Foreskin melanocyte (primary cell): ENCODE measurements at places on chromosomes 4 and X.

DNA sequence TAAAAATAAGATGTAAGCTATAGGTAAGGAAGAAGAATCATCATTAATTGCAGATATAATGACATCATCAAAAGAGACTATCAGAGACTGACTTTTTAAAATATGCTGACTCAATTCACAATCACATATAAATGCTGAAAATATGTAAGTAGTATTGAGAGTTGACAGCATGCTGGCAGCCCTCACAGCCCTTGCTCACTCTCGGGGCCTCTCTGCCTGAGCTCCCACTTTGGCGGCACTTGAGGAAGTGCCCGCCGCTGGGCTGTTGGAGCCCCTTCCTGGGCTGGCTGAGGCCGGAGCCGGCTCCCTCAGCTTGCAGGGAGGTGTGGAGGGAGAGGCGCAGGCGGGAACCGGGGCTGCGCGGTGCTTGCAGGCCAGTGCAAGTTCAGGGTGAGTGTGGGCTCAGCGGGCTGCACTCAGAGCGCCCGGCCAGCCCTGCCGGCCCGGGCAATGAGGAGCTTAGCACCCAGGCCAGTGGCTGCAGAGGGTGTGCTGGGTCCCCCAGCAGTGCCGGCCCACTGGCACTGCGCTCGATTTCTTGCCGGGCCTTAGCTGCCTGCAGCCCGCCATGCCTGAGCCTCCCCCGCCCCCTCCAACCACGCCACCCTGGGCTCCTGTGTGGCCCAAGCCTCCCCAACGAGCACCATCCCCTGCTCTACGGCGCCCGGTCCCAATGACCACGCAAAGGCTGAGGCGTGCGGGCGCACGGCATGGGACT lies 68.9 kb downstream of the RAB28 start:
- DNase-seq, result no peak

GRCh38 chr4:17058536-17058915 lies 160.1 kb upstream of the LDB2 start:
- DNase-seq, result no peak

GRCh38 chr4:100009490-100009889 lies 59.4 kb upstream of the H2AZ1 start:
- DNase-seq, result no peak

- no peak for DNase-seq
These were observed 67.6 kb downstream of the SHOX start for GRCh38 chrX:698206-698605.

GRCh38 chr4:122073615-122074014 lies 78.5 kb upstream of the BLTP1 start:
- DNase-seq, result no peak

DNA sequence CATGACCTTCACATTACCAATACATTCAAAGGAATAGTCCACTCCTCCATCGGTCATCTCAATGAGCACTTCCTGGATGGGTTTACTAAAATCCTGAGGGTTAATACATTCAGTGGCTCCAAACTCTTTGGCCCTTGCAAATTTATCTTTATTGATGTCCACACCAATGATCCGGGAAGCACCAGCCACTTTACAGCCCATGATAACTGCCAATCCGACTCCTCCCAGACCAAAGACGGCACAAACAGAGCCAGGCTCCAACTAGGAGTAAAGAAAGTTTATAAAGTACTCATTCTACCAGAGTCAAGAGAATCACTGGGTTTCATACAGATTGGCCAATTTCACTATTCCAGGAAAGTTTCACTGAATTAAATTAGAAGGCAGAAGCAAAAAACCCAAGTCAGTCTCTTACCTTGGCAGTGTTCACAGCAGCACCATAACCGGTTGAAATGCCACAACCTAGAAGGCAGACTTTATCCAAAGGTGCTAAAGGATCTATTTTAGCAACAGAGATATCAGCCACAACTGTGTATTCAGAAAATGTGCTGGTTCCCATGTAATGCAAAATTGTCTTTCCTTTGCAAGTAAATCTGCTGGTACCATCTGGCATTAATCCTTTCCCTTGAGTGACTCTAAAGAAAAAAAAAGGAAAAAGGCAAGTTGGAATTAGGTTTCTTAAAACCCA lies 12.2 kb downstream of the ADH5 start:
- DNase-seq, result no peak

GRCh38 chrX:19627533-19627932 lies 112.2 kb upstream of the MAP3K15 start:
- no peak for DNase-seq

GRCh38 chr4:155008389-155008788 lies 200.0 kb upstream of the NPY2R start:
- DNase-seq, result no peak

GRCh38 chr4:137083571-137084135 lies 448.6 kb downstream of the PCDH18 start:
- DNase-seq, result no peak
